ENCODE measurements at places on chromosomes 1 and 21.
A peak's percentile ranks its signal among the peaks of the same experiment; 100 is the strongest.

DNA sequence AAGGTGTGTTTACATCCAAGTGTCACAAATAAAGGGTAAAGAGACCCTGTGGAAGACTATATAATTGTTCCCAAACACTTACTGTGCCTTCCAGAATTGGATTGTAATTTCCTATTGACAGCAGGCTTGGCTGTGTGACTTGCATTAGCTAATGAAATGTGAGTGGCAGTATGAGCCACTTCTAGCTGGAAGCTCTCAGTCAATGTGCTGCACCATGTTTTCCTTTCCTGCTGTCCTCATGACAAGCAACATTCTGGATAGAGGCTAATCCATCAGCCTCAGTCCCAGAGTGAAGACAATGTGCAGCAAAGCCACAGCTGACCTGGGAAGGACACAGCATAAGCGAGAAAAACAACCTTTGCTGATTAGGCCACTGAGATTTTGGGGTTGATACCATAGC lies 5.9 kb upstream of the FOXJ3 start:
- no peak for DNase-seq

DNA sequence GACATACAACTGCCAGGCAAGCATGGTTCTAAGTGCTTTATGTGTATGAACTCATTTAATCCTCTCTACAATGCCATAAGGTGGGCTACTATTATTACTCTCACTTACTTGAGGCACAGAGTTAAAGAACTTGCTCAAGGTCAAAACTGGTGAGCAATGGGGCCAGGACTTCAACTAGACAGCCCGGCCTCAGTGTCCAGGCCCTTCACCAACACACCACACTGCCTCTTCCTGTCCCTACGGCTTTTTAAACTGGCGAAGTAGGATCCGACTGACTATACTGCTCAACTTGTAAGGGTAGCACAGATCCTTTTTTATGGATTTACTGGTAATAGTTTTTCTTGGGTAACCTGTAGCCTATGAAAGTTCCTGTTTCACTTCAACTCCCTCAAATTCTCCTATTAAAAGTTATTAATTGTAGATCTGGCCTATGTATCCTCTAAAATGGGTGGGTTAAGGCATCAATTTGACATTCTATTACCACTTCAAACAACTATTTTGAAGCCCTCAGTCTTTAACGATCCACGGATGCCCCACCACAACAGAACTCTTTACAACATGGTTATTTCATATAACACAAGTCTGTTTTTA lies 4.3 kb downstream of the ERRFI1 start:
- no peak for DNase-seq

DNA sequence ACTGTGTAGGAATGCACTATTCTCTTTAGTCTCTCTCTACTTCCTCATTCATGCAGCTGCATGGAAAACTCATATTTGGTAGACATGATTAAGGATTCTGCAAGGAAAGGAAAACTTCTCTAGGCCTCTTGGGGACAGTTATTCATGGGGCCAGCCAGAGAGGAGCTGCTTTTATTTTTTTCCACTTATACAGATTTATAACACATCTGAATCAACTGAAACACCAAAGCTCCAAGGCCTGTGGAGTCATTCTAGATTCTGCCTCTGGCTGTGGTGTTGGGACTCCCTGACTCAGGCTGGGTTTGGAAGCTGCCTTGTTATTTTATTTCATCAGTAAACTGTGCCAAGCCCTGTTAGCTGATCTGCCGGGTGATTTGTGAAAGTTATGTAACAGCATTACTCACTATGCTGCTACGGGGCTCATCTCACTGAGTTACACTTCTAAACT lies 83.9 kb upstream of the EDEM3 start:
- peak; percentile 33 for DNase-seq

GRCh38 chr1:113453771-113454083 lies 63.4 kb downstream of the MAGI3 start:
- DNase-seq = no peak
